T-helper 9 cell (primary cell): ENCODE measurements at places on chromosomes 1 and 21.

GRCh38 chr1:91550961-91551360 is 50.3 kb downstream of the CDC7 start:
- no peak for DNase-seq

DNA sequence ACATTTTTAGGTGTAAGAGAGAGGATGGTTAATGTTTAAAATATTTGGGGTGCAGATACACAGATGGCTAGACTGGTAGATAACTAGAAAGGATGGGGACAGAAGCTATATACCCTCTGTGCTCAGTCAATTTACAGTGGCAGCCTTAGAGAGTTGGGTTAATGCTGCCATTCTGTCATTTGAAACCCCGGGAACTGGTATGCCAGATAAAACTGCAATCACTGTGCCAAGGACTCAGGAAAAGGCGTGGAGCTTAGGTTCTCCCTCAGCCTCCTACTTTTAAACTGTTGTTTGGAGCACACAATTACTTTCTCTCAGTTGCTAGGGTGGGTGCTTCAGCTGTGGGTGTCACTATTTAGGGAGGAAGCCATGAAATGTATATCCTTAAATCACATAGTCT is 90.0 kb upstream of the HNRNPU start:
- DNase-seq: no peak

DNA sequence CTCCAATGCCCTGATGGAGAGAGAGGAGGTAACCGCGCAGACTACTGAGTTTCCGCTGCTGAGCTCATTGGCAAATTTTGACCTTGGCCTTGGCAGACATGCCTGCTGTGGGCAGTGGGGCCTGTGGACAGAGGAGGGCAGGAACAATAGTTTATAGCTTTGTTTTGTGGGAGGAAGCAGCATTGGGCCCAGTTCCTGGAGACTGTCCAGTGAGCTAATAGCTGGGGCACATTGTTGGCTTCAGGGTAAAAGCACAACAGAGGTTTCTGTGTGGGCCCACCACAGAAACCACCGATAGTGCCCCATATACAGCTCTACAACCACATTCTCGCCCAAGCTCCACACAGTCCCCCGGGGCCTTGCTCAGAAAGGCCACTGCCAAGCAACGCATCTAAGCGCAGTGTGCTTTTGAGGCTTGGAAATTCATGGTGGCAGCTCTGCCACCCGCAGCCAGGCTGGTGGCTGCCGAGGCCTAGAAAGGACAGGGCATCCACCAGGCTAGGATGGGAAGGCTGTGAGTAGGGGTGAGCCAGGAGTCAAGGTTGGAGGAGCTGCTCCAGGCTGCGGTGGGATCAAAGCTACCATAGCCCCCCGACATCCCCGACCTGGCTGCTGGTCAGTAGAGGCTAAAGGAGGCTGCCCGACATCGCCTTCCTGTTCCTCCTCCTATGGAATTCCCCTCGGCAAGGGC is 43.2 kb downstream of the NEK2 start:
- DNase-seq: no peak

DNA sequence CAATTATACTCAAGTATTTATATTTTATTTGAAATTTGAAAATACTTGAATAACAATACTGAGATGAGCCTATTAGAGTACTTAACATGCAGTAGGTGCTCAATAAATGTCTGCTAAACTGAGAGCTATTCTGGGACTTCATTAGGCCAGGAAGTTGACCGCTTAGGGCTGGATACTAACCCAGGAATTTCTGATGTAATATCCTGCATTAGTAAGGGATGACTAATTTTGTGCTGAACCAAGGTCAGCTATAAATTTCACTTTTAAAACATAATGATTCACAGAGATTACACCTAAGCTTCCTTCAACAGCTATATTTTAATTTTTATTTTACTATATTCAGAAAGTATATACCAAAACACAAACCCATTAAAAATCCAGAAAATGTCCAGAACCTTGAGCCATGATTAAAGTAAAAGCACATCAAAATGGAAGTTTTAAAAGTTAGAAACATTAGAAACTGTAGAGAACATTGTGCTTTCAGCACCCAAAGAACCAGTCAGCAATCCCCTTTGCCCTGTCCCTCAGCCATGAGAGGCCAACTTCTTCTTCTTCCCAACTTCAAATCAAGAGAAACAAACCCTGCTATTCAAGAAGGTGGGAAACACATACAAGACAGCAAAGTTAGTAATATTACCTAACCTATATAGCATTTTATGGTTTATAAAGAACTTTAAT is 35.4 kb downstream of the WNT2B start:
- no peak for DNase-seq

- no peak for DNase-seq
Measured at GRCh38 chr1:51717842-51718241, 101.0 kb downstream of the OSBPL9 start.

DNA sequence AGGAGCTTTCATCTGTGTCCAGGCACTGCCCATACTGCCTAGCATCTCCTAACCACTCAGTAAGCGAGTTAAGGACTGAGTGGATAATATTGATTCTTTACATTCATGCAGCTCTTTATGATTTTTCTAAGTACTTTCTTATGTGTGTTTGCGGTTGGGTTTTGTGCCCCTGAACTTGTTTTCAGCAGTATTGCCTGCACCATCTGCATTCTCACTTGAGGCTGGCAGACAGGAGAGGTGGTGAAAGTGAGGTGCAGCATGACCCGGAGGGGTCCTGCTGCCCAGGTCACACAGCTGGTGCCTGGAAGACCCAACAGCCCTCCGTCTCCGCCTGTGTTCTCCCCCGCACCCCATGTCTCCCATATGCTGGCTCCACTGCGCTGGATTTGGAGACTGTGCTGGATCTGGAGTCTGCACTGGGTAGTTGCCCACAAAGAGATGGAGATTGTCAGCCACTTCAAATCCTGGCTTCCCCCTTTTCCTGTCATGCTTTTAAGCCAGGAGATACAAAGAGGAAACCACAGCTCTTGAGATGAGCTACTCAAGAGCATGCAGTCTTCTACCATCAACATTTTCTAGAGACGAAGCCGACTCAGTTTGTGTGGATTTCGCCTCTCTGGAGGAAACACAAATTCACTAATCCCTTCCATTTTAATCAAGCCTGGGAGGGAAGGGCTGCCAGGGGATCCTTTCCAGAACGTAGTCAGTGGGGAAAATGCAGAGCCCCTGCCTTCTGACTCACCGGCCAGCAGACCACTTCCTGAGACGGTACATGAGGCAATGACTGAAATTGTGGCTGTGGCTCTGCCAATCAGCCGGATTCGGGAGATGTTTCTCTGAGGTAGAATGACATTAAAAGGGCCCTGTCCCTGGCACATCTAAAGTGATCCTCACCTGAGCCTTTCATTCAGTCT is 71.7 kb upstream of the ANGPTL1 start:
- no peak for DNase-seq

DNA sequence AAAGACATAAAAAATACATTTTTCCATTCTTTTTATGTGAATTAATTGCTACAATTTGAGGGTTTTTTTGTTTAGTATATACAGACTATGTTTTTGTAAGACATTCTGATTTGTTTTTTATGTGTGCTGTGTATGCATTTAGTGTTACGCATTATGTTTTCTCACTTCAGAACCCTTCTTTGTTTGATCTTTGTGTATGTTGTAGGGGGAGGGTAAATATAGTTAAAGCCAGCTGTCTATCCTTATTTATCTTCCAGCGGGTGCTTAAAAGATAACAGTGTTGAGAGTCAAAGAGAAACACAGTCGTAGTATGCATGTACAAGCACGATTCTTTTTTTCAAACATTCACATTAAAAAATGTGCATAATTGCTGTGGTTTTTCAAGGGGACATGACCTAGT is 97.5 kb upstream of the KIAA1614 start:
- DNase-seq: no peak

DNA sequence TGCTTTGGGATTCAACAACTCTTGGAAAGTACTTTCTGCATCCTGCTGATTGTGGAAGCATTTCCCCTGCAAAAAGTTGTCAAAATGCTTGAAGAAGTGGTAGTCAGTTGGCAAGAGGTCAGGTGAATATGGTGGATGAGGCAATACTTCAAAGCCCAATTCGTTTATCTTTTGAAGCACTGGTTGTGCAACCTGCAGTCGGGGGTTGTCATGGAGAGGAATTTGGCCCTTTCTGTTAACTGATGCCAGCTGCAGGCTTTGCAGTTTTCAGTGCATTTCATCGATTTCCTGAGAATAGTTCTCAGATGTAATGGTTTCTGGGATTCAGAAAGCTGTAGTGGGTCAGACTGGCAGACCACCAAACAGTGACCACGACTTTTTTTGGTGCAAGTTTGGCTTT is 47.6 kb upstream of the GJA5 start:
- DNase-seq: no peak

DNA sequence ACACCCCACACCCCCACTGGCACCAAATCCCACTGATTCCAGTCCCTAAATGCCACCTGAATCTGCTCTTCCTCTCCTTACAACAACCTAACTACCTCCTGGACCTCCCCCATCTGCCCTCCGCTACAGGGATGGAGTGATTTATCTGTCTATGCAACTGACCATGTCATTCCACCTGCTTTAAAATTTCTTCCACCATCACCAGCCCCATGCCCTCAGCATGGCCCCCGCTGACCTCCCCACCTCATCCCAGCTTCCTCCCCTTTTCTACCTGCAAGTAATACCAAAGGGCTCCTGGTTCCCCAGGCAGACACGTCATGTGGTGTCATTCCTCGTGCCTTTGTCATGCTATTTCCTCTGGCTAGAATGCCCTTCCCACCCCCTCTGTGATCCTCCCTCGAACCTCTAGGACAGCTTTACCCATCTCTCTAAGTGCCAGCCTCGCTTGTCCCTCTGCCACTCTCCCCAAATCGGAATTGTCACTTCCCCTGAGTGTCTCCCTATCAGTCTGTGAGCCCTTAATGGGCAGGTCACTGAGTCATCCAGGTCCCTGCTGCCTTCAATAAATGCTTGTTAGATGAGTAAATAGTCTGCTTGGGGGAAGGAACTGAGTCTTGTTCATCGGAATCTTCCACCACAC is 3.7 kb downstream of the GJB4 start:
- DNase-seq: no peak

- DNase-seq: no peak
Measured at GRCh38 chr1:230277201-230278025, 148.7 kb downstream of the PGBD5 start.

DNA sequence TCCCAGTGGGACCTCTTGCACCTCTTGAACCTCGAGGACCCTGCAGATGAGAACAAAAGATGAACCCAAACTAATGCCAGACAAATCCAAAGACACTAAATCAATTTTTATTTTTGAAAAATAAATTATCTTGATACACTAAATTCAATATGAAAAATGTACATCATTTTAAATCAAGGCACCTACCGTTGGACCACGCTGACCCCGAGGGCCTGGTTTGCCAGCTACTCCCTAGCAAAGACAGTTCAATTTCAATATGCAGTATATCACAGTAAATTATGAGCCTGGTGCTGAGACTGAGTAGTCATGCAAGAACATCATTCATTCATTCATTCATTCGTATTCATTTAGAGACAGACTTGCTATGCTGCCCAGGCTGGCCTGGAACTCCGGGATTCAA is 129.4 kb downstream of the COL11A1 start:
- no peak for DNase-seq

DNA sequence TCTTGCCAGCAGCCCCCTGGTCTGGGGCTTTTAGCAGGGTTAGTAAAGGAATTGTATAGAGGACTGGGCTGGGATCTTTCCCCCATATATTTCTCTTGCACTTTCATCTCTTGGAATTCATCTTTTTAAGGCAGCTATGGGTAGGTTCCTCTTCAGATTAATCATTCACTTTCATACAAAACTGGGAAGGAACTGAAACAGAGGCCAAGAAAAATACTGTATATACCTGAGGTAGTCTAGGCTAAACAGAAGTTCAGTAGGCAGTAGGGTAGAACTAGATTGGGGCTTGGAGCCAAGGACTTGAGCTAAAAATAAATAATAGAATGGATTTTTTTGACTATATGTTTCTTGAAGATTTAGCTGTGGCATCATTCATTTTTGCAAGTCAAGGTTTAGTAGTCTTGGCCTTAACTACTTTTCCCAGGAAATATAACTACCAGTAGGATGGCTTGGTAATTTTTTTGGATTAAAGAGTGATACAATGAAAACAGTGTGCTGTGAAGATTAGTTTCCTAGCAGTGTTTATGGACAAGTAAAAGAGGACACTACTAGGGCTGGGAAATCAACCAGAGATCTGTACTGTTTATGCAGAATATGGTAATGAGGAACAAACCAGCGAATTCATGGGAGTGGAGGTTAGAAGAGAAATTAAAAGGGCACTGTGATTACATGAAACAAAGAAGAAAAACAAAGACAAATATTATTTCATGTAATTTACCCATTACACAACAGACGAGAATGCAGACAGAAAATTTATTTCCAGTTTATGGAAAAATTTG is 50.9 kb upstream of the PTGS2 start:
- no peak for DNase-seq

DNA sequence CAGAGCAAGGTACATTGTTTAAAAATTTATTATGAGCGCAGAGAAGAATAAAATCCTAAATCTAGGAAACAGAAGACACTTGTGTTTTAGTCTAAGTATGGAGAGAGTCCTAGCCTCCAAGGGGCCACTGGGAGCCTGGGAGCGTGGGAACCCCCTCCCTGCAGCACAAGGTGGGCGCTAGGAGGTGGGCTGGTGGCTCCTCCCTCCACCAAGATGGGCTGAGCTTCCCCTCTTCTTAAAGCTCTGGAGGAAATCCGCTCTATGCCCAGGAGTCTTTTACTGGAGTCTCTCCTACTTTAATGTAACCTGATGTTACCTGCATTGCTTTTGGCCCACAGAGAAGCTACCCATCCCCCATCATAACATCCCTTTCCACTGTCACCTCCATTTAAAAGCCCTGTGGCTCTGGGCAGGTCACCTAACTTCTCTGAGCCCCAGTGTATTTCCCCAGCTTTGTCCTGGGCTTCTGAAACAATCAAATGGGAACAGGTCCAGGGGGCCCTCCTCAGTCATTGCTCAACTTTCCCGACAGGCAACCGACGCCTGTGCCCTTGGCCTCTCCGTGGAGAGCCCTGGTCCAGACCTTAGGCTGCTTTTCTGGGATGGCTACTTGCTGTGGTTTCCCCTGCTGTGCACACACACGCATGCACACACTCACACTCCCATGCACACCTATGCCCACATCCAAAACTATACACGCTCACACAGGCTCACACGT is 181.5 kb downstream of the NPHP4 start:
- DNase-seq: no peak
